Dorsolateral prefrontal cortex (tissue), 122 donors: ENCODE measurements at places on chromosomes 6 and 20.

DNA sequence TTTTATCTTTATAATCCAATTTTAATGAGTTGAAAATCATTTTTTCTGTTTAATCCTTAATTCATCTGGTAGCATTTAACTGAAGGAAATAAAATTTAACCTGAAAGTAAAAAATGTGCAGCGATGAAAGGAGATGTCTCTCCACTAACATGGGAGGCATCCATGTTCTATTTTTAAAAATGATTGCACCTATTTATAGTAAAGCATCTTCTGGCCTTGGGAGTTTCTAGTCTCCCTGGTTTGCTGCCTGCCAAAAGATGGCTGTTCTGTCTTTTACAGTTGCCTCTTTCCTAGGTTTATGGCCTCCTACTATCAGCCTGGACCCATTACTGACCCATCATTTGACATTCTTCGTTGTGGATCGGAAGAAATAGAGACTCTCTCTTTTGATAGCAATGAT is 143.0 kb downstream of the B3GAT2 start:
- DNase-seq, result no peak

GRCh38 chr20:709991-710779 is 34.6 kb upstream of the SCRT2 start:
- no peak for DNase-seq

DNA sequence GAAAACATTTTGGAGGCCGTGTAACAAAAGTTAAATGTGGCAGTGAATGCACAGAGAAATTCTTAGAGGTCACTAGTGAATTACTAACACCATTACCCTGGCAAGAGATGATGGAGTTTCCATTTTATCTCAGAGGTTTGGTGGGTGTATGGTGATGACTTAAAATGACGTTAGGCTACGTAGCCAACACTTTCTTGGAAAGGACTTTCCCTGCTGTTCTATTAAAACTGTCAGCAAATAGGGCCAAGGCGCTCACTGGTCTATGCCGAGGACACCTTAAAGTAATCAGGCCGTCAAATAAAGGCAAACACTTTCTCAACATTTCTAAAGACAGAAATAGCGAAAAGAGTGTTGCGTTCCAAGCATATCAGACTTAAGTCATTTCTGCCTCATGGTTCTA is 160.8 kb downstream of the GMPR start:
- no peak for DNase-seq

DNA sequence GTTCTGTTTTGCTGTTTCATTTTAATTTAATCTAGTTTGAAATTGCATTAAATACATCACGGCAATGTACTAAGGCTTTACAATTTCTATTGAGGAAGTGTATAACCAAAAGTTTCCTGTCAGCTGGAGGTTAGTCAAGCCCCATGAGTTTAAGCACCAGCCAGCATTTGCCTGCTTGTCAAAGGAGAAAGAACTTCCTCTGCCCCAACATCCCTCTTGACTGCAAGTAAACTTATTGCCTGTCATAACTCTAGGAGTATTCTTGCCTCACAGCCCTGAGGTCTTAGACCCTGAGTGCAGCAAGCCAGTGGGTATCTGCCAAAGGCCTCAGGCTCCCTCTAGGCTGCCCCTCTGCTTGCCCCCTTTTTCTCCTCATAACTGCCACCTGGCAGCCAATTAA is 106.7 kb upstream of the INSM1 start:
- DNase-seq, result no peak

GRCh38 chr6:1946583-1946982 is 298.8 kb downstream of the GMDS start:
- DNase-seq, result no peak

DNA sequence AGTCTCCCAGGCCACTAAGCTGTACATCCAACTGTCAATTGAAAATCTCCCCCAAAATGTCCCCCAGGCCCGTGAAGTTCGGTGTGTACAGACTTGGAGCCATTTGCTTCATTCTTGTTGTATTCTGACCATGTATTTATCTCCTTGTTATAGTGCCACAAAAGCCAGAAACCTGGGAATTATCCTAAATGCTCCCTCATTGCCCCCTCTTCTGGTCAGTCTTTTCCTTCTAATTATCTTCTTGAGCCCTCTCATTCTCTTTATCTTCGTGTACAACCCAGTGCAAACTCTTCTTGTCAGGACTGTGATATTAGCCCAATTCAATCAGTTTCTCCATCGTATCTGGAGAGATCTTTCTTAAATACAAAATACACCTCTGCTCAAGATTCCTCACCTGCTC is 64.7 kb downstream of the RFX6 start:
- no peak for DNase-seq

DNA sequence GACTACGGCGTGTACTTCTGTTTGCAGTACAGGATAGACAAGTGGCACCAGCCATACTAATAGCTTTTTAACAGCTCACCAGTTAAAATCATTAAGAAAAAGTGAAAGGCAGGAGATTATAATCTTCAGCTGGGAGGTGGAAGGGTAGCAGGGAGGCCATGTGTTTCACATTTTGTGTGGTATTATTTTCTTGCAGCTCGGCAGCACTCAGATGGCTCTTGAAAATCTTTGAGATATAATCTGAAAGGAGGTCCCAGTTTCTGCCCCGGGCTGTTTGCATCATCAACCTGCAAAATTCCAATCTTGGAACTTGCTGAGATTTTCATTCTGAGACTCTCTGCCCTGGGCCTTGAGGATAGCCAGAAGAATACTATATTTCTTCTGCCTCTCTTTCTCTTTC is 87.5 kb upstream of the HDAC2 start:
- DNase-seq, result no peak

DNA sequence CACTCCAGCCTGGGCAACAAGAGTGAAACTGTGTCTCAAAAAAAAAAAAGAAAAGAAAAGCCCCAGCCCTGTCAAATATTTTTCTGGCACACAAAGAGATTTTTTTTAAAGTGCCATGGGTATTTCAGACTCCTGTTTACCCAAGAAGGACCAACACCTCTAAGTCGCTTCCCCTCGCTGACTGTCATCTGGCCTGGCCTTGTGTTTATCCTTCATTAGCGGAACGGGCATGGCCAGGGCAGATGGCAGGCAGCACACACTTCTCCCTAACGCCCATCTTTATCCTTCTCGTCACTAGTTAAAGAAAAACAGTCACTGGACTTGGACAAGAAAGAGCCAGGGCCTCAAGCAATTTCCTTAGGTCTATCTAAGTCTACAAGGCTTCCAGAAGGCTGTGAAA is 7.3 kb upstream of the CBFA2T2 start:
- DNase-seq, result no peak

GRCh38 chr6:21826023-21826422 is 232.5 kb downstream of the SOX4 start:
- no peak for DNase-seq

- DNase-seq, result no peak
Measured at GRCh38 chr6:55678330-55679224, 99.6 kb upstream of the HMGCLL1 start.

DNA sequence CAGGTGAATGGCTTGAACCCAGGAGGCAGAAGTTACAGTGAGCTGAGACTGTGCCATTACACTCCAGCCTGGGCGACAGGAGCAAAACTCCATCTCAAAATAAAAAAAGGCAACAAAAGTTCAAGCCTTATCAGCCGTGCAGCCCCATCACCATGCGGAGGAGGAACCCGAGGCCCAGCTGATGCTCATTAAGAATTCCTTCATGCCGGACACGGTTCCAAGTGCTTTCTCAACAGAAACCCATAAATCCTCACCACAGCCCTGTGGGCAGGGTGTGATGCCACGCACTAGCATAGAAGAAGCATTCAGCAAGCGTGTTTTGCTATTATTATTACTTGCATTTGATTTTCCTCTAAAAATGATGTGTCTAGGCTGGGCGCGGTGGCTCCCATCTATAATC is 56.3 kb downstream of the PREX1 start:
- no peak for DNase-seq

DNA sequence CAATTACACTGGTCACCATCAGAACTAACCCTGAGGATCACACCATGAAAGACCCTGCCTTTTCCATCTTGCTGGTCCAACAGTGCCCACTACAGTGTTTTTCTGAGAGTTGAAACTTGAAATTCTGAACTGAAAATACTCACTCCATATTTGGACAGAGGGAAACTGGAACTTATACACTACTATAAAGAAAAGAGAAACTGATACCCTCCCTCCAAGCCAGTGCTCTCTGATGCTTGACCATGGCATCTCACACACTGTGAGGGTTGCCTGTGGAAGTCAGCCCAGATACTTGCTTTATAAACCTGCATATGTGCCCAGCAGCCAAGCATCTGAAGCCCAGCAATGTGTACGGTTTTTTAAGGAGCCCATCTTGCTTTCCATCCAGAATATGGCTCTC is 108.7 kb downstream of the FOXA2 start:
- no peak for DNase-seq

DNA sequence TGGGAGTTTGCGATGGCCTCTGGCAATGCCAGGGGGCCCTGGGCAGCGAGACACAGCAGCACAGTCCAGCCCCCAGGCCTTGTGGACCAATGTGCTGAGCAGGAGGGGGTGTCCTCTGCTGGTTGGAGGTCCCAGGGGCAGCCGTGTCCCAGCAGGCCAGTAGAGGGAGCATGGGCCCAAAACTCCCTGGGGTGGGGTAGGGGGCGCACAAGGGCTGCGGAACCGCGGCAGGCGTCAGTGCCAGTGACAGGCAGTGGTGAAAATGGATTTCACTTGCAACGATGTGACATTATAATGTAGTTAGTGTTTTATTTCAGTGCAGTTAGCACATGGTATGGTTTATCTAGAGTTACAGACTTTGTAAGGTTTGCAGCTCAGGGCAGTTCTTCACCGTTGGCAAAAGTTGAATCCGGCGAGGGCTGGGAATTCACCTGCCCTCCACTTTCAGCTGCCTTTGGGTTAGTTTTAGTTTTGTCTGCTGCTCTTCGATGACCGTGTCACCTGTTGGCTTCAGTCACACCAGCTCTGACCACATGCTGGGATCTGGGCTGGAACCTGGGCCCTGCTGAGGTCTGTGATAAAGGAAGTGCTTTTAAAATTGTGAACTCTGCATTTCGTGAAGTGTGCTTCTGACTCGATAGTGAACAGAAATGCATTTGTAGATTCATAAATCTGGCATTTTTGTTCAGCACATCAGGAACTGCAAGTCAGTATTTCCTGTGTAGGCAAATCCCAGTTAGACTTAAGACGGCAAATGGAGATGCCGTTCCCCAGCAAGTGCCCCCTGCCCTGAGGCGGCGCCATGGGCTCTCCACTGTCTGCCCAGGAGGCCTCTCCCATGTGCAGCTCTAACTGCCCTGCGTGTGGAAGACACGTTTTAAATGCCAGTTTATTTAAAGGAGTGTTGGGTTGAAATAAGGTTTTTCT is 46.8 kb downstream of the PYGB start:
- DNase-seq, result peak; percentile 65

GRCh38 chr20:41086402-41087324 is 50.7 kb upstream of the PLCG1 start:
- no peak for DNase-seq

DNA sequence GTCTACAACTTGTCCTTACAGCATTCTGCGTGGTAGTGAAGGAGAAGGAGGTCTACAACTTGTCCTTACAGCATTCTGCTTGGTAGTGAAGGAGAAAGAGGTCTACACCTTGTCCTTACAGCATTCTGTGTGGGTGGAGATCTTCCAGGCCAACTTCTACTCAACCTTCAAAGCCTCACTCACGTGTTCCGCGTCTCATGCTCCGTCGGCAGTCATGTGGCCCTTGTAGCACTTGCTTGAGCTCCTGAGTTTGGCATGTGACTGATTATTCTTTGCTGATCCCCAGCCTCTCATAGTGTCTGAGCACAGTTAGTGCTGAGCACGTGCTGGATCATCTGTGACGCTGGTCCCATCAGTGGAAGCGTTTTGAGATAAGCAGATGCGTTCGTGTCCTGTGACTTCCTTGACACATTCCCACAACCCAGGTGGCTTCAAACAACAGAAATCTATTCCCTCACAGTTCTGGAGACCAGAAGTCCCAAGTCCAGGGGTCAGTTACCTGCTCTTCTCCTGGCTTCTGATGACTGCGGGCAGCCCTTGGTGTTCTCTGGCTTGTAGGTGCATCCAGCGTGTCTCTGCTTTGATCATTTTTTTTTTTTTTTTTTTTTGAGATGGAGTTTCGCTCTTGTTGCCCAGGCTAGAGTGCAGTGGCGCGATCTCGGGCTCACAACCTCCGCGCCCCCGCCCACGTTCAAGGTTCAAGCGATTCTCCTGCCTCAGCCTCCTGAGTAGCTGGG is 2.6 kb downstream of the SS18L1 start:
- no peak for DNase-seq

- DNase-seq, result no peak
Measured at GRCh38 chr6:144297511-144298100, 12.5 kb downstream of the UTRN start.

DNA sequence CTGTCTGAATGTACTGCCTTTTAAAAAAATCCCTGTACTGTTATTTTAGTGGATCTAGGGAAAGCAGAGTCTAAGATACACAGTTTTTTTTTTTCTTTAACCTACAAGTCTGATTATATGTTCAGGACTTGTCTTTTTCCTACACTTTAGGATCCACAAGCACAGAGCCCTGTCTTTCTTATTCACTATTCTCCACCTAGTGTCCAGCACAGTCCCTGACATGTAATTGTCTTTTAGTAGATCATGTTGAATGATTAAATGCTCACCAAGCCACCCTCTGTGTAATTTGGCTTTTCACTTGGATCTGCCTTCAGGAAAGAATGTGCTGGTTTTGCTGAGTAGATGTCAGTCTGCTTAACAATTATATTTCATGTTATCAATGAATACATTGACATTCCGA is 35.8 kb upstream of the YWHAB start:
- DNase-seq, result no peak

- DNase-seq, result no peak
Measured at GRCh38 chr6:166580076-166581050, 6.1 kb downstream of the RAMACL start.

DNA sequence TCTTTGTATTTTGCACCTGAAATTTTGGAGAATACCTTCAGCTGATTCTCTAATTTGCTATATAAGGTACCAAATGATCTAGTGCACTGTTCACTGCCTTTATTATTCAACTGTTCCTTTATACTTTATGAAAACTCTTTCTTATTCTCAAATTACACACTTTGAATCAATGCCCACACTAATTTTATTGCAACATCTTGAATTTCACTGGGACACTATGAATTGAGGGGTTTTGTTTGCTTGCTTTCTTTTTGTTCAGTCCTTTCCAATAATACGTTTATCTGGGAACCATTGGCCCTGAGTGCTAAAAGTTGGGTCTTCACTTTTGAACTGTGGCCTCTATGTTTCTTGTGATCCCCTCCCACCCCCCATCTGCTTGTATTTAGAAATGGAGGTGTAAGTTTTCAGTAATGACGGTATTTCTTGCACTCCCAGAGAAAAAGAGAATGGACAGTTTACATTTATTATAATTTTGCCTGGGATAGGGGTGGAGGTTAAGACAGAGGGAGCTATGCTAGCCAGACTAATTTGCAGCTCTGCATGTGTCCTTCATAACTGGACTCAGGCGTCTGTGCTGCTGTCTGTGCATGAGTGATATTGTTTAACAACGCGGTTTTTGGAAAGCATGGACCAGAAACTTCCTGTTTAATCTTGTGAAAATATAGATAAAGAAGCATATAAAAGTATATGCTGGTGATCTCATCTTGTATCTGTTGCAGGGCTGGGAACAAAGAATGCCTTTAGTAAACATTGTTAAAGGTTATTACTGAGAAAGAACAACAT is 98.1 kb downstream of the DNAH8 start:
- DNase-seq, result no peak

GRCh38 chr6:19159089-19159488 is 678.1 kb upstream of the ID4 start:
- no peak for DNase-seq

GRCh38 chr6:163620670-163621330 is 206.3 kb downstream of the QKI start:
- DNase-seq, result no peak
